Activated T-cell treated with anti-CD3 and anti-CD28 coated beads for 48 hours (primary cell): ENCODE measurements at places on chromosomes 1 and 21.

DNA sequence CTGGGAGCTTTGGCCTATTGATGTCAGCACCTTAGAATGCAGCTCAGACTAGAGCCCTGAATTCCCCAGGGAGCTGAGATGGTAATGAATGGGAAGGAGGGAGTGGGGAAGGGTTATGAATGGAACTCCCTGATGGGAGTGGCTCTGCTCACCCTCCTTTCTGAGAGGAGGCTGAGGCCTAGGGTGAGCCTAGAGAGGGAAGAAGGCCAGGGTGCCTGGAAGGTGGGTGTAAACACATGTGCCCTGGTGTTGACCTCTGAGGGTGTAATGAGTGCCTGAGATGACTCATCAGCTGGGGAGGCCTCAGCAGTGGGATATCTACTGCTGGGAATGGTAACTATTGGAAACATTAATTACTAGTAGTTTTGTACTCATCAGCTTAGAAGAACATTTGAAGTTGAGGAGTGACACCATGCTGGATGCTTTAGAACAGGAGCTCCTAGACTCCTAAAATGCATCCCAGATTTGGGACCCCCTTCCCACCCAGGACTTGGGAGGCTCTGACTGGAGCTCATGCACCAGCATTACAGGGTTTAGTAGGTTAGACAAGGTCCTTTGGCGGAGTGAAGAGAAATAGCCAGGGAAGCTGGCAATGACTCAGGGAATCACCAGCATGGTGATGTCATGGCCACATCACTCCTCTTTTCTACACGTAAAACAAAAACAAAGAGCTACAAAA is 16.0 kb upstream of the PIGV start:
- no peak for DNase-seq

DNA sequence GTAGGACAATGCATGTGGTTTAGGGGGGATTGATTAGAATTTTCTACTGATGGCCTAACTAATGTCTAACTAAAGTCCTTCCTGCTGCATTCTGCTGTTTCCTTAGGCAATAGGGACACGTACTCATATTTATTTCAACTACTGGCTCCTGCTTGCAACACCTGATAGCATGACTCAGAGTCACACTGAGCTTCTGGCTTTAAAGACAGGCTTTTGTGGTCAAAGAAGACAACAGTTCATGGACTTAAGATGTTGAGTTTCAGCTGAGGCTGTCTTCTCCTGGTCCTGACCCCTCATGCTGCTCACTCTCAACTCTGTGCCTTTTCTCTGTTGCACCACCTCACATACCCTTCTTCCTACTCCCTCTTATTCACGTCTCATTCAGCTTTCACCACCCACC is 29.1 kb upstream of the TRABD2B start:
- no peak for DNase-seq

GRCh38 chr21:25107708-25108107 is 499.6 kb downstream of the MRPL39 start:
- DNase-seq, result no peak

- no peak for DNase-seq
Observed at GRCh38 chr21:36688324-36688723, 10.6 kb upstream of the SIM2 start.

DNA sequence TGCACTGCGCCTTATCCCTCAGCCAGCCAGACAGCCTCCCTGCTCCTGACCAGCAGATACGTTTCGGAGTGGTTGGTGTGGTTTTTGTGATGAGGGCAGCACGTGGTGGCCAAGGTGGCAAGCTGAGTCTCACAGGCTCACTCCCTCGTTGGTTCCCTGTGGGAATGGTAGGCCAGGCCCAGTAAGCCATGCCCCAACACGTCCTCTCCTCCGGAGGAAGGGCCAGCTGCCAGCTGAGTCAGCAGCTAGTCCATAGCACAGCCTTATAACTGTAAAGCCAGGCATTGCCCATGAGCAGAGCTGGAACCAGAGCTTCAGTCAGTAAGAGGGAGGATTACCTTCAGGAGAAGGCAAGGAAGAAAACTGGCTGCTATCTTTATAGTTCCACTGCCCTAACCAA is 29.5 kb downstream of the SZRD1 start:
- no peak for DNase-seq

DNA sequence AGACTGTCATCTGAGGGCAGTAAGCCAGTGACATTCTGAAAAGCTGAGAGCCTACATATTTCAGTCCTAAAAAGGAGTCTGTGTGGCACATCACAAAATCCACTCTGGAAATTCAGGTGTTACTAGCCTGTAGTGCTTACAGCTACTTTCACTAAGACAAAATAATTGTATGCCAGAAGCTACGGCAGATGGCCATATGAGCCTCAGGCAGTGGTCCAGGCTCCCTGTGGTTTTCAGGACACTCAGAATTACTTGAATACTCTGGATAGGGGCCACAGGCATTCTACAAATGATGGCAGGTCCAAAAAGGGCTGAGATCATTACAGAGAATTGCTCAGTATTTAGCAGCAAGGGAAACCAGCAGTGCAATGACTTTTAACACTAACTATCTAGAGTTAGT is 527.1 kb downstream of the MRPL39 start:
- DNase-seq, result no peak

GRCh38 chr1:51950701-51951100 is 39.8 kb downstream of the RAB3B start:
- DNase-seq, result no peak

- no peak for DNase-seq
Observed at GRCh38 chr1:4561205-4561604, 93.2 kb upstream of the AJAP1 start.

GRCh38 chr1:174788981-174789380 is 210.8 kb upstream of the CACYBP start:
- no peak for DNase-seq

GRCh38 chr1:90510143-90510542 is 207.0 kb downstream of the BARHL2 start:
- no peak for DNase-seq

- no peak for DNase-seq
Observed at GRCh38 chr1:212664409-212665199, 35.0 kb downstream of the BATF3 start.

- no peak for DNase-seq
Observed at GRCh38 chr21:33750017-33750416, 107.7 kb downstream of the ITSN1 start.

DNA sequence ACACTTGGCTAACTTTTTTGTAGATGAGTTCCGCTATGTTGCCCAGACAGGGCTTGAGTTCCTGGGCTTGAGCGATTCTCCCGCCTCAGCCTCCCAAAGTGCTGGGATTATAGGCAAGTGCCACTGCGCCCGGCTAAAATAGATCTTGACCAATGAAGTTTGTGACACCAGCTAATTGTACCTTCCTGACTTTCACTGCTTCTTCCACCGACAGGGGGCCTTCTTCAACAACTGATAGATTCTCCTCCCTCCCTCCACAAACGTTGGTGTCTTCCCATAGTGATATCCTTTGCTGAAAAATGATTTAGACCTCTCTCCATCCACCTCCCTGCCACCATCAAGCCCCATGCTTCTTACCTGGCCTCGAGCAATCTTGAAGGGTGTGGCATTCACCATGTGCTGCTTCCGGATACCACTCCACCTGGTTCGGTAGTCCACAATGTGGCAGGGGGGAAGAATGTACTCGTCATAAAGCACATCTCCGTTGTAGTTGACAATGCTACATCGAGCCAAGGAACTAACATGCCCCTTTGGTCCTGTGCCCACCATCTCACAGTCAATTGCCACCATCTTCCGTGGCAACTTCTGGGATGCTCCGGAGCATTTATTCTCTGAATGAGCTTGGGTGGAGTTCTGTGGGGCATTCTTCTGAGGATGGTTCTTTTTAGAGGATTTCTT is 1.6 kb upstream of the METTL25B start:
- peak; percentile 47 for DNase-seq

GRCh38 chr1:207321079-207321789 is at the start of gene CD55:
TSS of gene CD55 (plus strand) at chr1:207321678. CDS start at chr1:207321766, 88 bp downstream.
- peak; percentile 95 for DNase-seq

DNA sequence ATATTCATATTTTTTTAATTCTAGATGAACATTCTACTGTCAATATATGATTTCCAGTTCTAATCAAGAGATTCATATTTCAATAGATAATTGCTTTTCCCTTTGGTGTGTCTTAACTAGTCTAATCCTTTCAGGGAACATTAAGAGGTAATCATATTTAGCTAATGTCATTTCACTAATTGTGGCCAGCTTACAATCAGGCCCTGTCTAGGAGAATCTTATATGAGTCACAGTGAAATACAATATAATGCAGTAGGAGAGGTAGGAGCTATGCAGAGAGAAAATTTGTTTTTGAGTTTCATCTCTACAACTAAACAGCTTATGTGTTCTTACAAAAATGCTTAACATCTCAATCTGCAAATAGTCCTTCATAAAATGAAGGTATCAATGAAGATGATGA is 85.9 kb downstream of the DPYD start:
- DNase-seq, result no peak

- no peak for DNase-seq
Observed at GRCh38 chr1:220734571-220735326, 13.4 kb upstream of the MTARC2 start.

- no peak for DNase-seq
Observed at GRCh38 chr1:220028346-220028895, 17.9 kb downstream of the EPRS1 start.

GRCh38 chr1:231465051-231465450 is 43.0 kb upstream of the EGLN1 start:
- DNase-seq, result no peak

DNA sequence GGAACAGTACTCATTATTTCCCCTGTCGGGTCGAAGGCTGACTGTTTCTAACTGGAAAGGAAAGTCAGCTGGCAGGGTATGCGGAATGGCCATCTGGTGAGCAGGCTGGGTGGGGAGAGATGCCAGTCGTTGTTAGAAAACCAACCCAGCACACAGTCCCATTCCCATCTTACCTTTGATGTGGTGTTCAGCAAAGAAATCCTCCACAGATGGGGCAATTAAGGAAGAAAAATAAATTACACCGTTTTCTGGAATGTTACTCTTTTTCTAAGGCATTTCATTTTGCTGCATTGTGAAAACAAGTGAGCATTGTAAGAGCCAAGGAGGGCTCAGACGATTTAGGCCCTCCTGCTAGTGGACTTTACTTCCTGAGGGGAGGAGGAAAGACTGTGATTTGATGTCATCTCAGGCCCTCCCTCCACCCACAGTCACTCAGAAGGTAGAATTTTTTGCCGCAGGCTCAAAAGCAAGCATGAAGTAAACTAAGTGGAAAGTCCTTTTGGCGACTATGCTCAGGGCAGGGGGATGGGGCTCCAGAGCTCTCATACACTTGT is at the start of gene SLC16A4:
Gene SLC16A4 (minus strand): TSS at position 335 of the 554 bp plus-strand sequence. CDS start 1,703 bp downstream, outside the sequence.
- DNase-seq, result no peak

DNA sequence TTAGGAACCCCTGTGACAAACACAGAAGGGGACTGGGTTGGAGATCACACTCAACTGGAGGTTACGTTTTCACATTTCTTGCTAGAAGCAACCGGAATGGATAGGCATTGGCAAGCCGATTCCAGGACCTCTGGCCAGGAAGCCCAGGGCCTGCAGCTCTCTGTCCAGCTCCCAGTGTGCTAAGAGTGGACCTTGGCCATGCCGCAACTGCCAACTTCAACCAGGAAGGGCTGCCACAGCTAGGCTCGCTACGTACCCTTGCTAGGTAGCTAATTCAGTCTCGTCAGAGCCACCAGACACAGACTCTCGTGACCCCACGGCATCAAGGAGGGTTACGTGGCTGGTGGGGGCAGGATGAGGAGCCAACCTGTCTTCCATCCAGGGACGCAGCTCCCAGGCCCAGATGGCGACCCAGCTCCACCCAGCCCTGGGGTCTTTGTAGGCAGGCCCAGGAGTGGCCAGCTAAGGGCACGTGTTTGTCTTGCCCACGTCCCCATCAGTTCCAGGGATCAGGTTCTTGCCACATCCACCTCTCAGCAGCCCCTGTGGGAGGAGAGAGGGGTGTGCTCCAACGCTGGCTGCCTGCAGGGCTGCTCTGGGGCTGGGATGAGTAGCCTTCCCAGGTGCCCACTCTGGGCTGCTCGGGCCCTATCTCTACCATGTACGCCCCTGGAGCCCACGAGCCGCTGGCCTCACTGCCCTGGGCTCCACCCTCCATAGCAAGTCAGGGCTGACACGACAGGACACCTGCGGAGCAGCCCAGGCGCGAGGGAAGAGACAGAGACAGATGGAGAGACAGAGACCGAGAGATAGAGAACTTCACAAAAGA is 39.2 kb downstream of the UBE2G2 start:
- no peak for DNase-seq

GRCh38 chr1:212104586-212105325 is 69.2 kb downstream of the DTL start:
- no peak for DNase-seq

DNA sequence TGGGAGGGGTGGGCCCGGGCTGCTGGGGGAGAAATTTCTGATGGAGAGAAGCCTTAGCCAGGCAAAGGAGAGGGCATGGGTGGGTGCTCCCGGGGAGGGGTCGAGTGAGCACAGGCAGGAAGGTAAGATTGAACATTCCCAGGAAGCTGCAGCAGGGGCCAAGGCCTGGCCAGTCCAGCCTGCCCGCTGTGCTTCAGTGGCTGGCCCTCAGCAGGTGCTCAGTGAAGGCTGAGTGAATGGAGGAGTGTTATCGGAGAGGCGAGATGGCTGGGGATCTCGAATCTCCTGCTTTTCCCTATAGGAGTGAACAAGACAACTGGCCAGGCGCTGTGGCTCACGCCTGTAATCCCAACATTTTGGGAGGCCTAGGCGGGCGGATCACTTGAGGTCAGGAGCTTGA is 20.9 kb downstream of the SPSB1 start:
- DNase-seq, result no peak

- no peak for DNase-seq
Observed at GRCh38 chr1:10716840-10717239, 79.6 kb downstream of the CASZ1 start.

DNA sequence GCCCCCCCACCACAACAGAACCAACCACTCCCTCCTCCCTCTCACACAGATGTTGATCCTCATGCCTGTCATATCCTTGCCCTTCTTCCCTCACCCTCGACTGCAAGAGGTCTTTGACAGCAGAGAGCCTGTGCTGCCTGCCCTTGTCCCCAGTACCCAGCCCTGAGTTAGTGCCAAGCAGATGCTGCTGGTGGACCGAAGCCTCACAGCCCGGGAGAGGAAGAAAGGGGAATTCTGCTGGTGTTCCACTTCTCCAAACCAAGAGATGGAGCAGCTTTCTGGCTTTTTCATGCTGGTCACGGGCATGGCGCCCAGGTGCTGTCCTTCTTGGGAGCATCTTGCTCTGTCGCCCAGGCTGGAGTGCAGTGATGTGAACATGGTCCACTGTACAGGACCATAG is 69.1 kb downstream of the SLC66A1 start:
- DNase-seq, result no peak

- DNase-seq, result no peak
Observed at GRCh38 chr1:171784784-171785183, 3.3 kb downstream of the METTL13 start.

DNA sequence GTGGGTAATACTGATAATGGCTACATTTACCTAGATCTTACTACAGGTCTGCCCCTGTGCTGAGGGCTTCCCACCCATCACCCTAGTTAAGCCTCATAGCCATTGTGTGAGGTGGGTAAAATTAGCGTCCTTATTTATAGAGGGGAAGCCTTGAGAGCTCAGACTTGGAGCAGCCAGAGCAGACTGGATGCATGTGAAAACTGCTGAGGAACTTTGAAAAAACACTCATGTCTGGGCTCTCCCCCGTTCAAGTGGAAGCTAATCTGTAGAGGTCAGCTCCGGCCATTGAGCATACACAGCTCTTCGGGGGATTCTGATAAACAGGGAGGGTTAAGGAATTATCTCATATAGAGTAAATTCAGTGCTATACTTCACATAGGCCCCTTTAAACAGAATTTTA is 389.7 kb downstream of the RPS6KC1 start:
- no peak for DNase-seq

GRCh38 chr1:92953491-92953890 is 7.8 kb downstream of the DIPK1A start:
- no peak for DNase-seq
